ENCODE measurements at places on chromosomes 5 and 9. TPM values are rescaled to one million over a fixed set of nuclear protein-coding genes. Genes with fewer than 3 reads are reported as not detected.

Gene NEUROG1
- not detected for total RNA-seq

Gene GPSM1
- total RNA-seq: 34.0 TPM

Gene SOHLH1
- total RNA-seq: not detected

Gene PCDHB11
- total RNA-seq: 0.43 TPM

Gene PCDHA1
- not detected for total RNA-seq

Gene FAM221B
- total RNA-seq: not detected

Measured in tracheal epithelial cell (primary cell).